Midbrain (tissue), 1 donor: ENCODE measurements at places on chromosomes 11 and 22.

DNA sequence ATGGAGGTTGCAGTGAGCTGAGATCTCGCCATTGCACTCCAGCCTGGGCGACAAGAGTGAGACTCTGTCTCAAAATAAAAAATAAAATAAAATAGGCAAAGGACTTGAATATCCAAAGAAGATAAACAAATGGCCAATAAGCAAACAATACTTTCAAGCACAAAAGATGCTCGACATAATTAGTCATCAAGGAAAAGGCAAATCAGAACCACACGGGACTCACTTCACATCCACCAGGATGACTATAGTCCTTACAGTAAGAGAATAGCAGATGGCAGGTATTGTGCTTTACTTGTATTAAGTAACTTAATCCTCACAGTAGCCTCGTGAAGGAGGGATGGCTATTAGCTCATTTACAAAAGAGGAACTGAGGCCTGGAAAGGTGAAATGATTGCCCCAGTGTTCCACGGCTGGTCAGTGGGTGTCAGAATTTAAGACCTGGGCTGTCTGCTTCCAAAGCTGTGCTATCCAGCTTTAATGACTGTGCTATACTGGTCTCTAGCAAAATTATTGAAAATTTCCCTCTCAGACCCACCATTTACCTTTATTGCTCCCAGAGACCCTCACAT lies 40.2 kb upstream of the RBFOX2 start:
- DNase-seq, result no peak

DNA sequence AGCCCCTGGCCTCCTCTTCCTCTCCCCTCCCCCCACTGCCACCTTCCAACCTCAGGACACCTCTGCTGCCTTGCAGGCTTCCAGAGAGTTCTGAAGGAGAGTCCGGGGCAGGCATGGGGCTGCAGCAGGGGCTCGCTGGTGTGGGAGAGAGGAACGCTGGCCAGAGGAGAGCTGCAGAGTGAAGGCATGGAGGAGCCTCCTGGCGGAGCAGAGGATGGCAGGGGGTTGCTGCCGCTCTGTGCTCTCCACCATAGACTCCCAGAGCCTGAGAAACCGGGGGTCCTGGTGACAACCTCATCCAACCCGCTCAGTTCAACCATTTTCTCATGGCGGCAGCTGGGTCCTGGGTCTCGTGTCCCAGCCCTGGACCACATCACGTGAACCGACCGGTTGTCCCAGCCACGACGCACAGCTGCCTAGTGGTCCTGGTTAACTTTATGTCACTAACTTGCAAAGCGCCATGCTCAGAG lies 17.5 kb downstream of the MRGPRG start:
- no peak for DNase-seq

DNA sequence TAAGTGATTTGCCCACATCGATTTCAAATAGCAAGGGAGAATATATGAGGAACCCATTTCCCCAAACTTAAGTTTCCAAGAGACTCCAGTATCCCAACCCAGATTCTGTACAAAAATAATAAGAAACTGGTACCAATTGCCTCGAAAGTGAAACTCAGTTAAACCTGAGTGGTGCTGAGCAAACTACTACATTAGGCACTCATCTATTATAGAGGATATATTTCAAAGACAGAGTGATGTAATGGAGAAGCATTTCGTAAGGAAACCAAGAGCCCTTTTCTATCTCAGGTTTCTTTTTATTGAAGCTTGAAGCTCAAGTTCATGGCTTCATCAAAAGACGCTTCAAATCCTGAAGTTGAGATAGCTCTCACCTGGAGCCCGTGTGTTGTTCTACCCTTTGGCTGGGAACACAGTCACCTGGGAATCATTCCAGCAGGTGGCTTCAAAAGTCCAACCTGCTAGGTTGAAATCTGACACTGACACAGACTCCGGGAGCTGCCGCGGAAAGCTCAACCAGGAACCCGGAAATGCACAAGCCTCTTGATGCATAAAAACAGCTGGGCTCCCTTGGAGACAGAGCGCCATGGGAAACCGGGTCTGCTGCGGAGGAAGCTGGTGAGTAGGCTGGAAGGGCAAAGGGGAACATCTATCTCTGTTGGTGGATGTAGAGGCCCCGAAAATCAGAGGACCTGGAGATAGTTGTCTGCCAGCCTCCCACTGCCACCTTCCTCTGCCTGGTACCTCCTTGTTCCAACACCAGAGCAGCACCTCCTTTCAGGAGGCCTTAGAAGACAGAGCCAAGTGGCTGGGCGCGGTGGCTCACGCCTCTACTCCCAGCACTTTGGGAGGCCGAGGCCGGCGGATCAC lies at the start of gene C11orf52:
C11orf52 (plus strand) TSS at position 524 of the 867 bp plus-strand sequence; CDS start at position 584, 60 bp downstream.
- no peak for DNase-seq

GRCh38 chr22:28742562-28742962 lies 723 bp downstream of the HSCB start:
- no peak for DNase-seq

GRCh38 chr22:24191381-24191841 lies 10.1 kb downstream of the SUSD2 start:
- no peak for DNase-seq

DNA sequence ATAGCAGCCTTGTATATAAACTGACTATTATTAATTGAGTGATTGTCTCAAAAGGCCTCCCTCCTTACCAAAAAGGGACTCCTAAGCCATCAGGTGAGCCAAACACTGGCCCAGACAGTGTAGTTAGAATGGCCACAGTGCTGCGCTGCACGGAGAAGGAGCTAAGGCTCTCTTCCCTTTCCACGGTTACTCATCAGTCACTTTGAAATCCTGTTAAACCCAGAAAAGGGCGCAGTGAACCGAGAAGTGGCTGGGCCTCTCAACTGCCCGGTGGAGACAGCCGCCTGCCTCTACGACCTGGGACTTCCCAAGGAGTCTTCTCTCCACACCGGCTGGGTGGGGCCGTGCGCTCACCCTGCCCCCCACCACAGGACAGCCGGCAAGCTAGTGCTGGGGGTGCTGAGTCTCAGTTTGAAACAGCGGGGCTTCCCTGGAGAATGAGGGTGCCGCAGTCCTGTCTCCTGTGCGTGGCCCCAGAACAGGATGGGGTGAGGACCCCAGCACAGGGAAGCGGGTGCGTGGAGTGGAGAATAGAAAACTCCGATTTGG lies 1.3 kb downstream of the MYH9 start:
- no peak for DNase-seq

DNA sequence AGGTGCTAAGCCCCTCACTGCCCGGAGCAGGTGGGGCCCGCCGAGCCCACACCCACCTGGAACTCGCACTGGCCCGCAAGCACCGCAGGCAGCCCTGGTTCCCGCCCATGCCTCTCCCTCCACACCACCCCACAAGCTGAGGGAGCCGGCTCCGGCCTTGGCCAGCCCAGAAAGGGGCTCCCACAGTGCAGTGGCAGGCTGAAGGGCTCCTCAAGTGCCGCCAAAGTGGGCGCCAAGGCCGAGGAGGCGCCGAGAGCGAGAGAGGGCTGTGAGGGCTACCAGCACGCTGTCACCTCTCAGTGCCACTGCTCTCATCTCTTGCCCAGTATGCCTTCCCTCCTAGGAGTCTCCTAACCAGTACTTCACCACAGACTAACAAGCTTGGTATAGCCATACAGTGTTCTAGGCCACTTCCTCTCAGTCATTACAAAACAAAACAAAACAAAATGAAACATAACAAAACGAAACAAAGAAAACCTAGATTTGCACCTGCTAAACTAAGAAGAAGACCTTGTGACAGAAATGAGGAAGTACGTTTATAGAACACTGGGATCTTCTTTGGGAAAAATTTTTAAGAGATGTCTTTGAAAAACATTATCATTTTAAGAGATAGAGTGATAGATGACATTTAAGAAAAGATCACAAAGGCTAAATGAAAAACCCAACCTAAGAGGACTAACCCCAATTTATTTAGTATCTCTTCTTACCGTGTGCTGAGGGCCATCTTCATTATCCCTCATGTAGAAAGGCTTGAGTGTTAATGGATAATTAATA lies 47.7 kb upstream of the GAB2 start:
- DNase-seq, result no peak

- DNase-seq, result no peak
Measured at GRCh38 chr11:8674859-8675258, 7.6 kb downstream of the TRIM66 start.

DNA sequence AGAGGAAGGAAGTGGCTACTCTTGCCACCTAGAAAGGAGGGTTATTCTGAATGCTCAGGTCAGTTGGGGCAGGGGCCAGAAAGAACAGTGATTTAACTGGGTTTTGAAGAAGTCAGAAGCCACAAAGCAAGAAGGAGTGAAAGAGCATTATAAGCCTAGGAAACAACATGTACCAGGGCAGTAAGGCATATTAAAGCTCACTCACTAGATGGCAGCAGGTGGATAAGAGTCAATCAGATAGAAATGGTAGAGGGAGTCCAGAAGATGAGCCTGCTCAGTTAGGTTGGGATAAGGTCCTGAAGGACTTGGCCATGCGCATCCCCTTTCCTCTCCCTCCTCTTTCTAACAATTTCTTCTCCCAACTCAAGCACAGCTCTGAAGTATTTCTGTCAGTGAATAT lies 22.0 kb upstream of the PATE1 start:
- no peak for DNase-seq

DNA sequence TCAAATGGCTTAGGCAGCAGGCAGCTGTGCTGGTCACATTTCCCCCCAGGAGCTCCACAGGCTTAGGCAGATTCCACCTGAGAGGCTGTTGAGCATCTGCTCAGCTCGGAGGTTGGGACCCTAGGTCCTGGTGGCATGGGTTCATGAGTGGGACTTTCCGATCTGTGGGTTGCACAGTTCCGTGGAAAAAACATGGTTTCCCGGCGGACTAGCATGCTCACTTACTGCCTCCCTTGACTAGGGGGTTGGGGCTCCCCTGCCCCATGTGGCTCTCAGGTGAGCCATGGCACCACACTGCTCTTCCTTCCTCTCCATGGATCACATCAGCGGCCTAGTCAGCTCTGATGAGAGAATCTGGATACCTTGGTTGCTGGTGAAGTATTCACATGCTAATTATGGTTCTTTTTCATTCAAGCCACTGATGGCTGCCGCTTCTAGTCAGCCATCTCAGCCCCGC lies 685.1 kb downstream of the METTL15 start:
- DNase-seq, result no peak

- no peak for DNase-seq
Measured at GRCh38 chr22:41762980-41763779, 37.3 kb upstream of the CCDC134 start.

- peak; percentile 8 for DNase-seq
Measured at GRCh38 chr11:105673089-105673488, 63.2 kb downstream of the GRIA4 start.
